ENCODE measurements at places on chromosomes 7 and 10.

GRCh38 chr7:147519062-147519461, 1071.5 kb upstream of the C7orf33 start:
- DNase-seq = peak; percentile 40

DNA sequence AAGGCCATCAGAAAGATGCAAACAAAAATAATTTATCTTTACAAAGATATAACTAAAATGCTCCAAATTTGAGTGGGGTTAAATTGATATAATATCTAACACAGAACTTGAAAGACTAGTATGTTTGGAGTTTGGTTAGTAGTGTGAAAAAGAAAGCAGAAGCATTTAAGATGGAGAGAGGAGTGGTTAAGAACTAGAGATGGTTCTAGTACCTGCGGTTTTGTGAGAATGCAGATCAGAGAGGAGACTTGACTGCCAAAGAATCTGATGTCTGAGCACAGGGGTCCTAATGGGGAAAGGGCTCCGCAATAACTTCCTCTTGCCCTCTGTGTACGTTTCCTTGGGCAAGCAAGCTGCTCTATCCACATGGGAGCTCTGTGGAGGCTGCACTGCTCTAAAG, 506.8 kb upstream of the COBL start:
- no peak for DNase-seq

- DNase-seq = no peak
Observed at GRCh38 chr10:92207061-92207460, 83.8 kb downstream of the CPEB3 start.

- DNase-seq = peak; percentile 1
Observed at GRCh38 chr10:20622531-20623211, 274.4 kb downstream of the NEBL start.

DNA sequence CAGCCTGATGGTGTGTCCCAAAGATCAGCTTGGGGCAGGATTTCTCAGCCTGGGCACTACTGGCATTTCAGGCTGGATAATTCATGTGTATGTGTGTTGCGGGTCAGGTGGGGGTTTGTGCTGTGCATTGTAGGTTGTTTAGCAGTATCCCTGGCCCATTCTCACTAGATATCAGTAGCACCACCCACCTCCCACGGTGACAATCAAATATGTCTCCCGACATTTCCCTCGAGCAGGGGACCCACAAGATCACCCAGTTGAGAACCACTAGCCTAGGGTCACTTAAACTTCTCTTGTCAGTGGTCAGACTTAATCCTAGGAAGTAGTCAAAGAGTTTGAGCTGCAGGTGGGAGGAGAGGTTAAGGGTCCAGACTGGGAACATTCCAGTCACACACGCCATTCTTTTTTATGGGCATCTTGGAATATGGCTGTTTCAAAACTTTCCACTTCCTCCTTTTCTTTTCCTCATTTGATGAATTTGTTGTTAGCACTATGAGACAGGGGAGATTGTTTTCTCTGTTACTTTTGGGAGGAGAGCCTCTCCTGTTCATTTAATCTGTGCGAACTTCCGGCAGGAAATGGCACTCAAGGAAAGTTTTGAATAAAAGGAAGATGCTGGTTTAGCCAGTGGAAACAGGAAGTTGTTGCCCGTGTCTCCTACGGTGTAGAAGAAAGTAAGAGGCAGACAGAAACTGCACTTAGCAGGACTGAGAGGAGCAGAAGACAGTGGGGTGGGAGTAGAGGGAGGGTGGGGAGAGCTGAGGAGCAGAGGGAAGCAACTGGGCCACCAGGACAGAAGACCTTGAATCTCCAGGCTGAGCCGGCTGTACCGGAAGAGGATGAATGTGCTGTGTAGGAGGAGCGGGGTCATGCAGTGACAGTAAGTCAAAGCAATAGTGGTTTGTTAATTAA, 17.6 kb upstream of the EXOC6 start:
- DNase-seq = no peak

DNA sequence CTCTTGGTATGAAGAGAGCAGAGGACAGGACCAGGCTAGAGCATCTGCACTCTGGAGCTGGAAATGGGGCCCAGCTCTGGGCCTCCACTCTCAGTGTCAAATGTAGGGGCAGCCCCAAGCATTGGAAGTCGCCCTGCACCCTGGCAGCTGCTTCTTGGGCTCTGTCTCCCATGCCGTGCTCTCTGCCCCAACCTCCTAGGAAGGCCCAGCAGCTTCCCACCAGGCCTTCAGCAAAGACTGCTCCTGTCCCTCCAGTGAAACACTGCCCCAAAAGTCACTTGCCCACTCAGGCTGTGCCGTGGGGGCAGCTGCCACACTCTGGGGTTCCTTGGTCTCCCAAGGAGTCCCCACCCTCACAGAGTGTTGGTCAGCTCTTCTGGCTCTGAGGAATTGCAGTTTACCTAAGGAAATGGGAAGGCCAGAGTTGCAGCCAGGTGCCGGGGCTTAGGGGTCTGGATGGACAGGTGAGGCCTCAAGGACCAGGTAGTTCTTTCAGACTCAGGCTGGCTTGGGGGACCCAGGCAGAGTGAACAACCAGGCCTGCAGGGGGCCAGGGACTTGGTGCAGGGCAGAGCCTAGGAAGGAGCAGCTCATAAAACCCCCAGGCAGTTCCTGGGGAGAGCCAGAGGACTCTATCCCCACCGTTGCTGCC, 9.4 kb upstream of the OPN4 start:
- DNase-seq = no peak

GRCh38 chr10:132848291-132848701, 62.3 kb upstream of the NKX6-2 start:
- no peak for DNase-seq

DNA sequence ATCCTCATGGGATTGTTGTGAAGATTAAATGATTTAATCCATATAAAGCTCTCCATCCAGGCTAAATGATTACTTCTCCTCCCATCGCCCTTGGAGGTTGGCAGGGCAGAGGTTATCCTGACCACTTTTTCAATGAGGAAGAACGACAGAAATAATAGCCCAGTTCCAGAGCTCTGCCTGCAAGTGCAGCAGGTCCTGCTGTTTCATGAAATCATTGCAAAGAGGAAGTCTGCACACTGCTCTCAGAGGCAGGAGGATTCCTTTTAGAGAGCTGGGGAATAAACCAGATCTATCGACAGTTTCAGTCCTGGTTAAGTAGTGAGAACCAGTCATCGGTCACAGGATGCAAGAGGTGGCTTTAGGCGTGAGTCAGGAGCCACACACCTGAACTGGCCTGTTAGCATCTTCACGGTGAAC, 25.0 kb upstream of the CDH23 start:
- DNase-seq = no peak

- DNase-seq = no peak
Observed at GRCh38 chr7:74388880-74389415, 64.8 kb upstream of the GTF2IRD1 start.

- DNase-seq = no peak
Observed at GRCh38 chr7:35379481-35379880, 125.6 kb upstream of the TBX20 start.

GRCh38 chr7:151334628-151335027, 7.0 kb upstream of the NUB1 start:
- DNase-seq = no peak

Data from GM23248 (cell line).